ENCODE measurements at places on chromosomes 6 and 20. TPM values are rescaled to one million over a fixed set of nuclear protein-coding genes. Genes with fewer than 3 reads are reported as not detected.
A peak's percentile ranks its signal among the peaks of the same experiment; 100 is the strongest.

GRCh38 chr6:75512591-75512990, 19.0 kb upstream of the FILIP1 start:
- no peaks in the 10 kb centered on the region for H3K4me1 ChIP-seq
- H3K4me3 ChIP-seq, result no peak overlapping the region
- no peak overlapping the region for H3K27ac ChIP-seq

GRCh38 chr20:25125636-25126035, 43.7 kb upstream of the VSX1 start:
- H3K4me3 ChIP-seq, result no peak overlapping the region
- H3K4me1 ChIP-seq, result no peaks in the 10 kb centered on the region
- DNase-seq, result no peak
- H3K27me3 ChIP-seq, result peaks cover 10% of the 10 kb centered on the region

DNA sequence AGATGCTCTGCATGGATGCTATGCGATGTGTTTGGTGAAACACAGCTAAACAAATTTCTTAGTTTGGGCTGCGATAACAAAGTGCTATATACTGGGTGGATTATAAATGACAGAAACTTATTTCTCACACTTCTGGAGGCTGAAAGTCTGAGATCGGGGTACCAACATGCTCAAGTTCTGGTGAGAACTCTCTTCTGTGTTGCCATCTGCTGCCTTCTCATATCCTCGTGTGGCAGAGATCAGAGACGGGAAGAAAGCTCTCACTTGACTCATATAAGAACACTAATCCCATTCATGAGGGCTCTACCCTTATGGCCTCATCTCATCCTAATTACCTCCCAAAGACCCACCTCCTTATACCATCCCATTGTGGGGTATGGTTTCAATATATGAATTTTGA, 162.0 kb upstream of the DTNBP1 start:
- no peak overlapping the region for H3K4me3 ChIP-seq
- no peak overlapping the region for H3K27ac ChIP-seq
- H3K27me3 ChIP-seq, result peaks cover 3% of the 10 kb centered on the region
- H3K36me3 ChIP-seq, result no peaks in the 10 kb centered on the region
- DNase-seq, result no peak
- H3K4me1 ChIP-seq, result no peaks in the 10 kb centered on the region

GRCh38 chr6:90716376-90716775, 129.5 kb upstream of the MAP3K7 start:
- no peak overlapping the region for H3K27ac ChIP-seq
- H3K27me3 ChIP-seq, result no peaks in the 10 kb centered on the region
- no peak overlapping the region for H3K4me3 ChIP-seq

GRCh38 chr20:41137614-41138474, 501 bp downstream of the PLCG1 start:
- peak overlapping the region; percentile 86 for H3K27ac ChIP-seq
- peaks cover 6% of the 10 kb centered on the region for H3K27me3 ChIP-seq
- no peak for DNase-seq
- peak overlapping the region; percentile 90 for H3K4me3 ChIP-seq

- DNase-seq, result no peak
- no peaks in the 10 kb centered on the region for H3K4me1 ChIP-seq
- H3K4me3 ChIP-seq, result no peak overlapping the region
- H3K36me3 ChIP-seq, result no peaks in the 10 kb centered on the region
- no peak overlapping the region for H3K27ac ChIP-seq
- H3K27me3 ChIP-seq, result peaks cover 12% of the 10 kb centered on the region
These were observed 16.8 kb downstream of the TREM1 start for GRCh38 chr6:41269716-41270115.

DNA sequence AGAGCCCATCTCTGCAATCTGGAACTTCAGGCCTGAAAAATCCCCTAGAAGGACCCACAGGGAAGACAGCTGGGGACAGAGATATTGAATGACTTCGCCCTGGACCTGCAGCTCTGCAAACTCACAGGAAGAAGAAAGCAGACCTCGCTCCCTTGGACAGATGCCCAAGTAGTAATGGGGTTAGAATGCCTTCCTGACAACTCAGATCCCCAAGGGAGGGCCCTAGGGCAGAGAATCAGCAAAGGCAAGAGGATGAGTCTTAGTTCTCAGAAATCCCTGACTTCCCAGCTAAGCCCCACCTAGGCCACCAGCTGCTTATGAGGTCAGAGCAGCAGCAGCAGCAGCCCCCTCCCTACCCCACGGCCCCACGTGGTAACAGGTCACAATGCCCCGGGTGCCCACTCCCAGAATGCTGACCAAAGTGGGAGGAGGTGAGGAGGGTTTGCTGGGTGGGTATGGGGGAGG, at the start of gene C20orf141:
Gene C20orf141, plus strand, starts transcription at position 401 of the 465 bp plus-strand sequence. CDS start 198 bp downstream, outside the sequence.
- peaks cover 32% of the 10 kb centered on the region for H3K4me1 ChIP-seq
- peaks cover 9% of the 10 kb centered on the region for H3K27me3 ChIP-seq
- peak within 1 kb of the TSS; percentile 82 for H3K27ac ChIP-seq
- H3K4me3 ChIP-seq, result peak within 1 kb of the TSS; percentile 64
- H3K36me3 ChIP-seq, result no peaks in the 10 kb centered on the region

DNA sequence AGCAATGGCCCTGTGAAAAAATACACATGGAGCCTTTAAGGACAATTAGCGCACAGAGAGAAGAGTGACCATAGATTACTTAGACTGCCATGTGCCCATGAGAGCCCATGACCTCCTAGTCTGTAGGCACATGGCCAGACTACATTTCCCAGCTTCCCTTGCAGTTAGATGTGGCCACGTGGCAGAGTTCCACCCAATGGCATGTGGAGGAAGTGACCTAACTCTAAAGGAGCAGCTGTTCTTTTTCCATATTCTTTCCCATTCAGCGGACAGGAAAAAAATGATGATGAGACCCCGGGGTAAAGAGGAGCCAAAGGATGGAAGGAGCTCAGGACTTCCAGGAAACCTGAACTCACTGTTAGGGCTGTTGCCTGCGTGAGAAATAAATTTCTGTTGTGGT, 116.6 kb downstream of the CBLN4 start:
- no peak overlapping the region for H3K27ac ChIP-seq
- H3K27me3 ChIP-seq, result no peaks in the 10 kb centered on the region
- H3K4me3 ChIP-seq, result no peak overlapping the region
- H3K4me1 ChIP-seq, result no peaks in the 10 kb centered on the region
- H3K36me3 ChIP-seq, result no peaks in the 10 kb centered on the region

TMEM170B gene
- total RNA-seq, result 0.18 TPM

ABCF1 gene
- total RNA-seq, result 59.7 TPM

PPP1R3G gene
- total RNA-seq, result 1.4 TPM

SUPT3H gene
- total RNA-seq, result 6.2 TPM

SRSF12 gene
- not detected for total RNA-seq

TTPAL gene
- 28.7 TPM for total RNA-seq

MOXD1 gene
- total RNA-seq, result 74.8 TPM

OOEP gene
- not detected for total RNA-seq

PACSIN1 gene
- not detected for total RNA-seq

All from HFFc6 (cell line).